D721Med (cell line): ENCODE measurements at places on chromosomes 2 and 18.

- no peak for DNase-seq
Observed at GRCh38 chr2:74632209-74632938, 15.8 kb downstream of the M1AP start.

- DNase-seq: no peak
Observed at GRCh38 chr2:119775102-119775501, 15.4 kb downstream of the PTPN4 start.

DNA sequence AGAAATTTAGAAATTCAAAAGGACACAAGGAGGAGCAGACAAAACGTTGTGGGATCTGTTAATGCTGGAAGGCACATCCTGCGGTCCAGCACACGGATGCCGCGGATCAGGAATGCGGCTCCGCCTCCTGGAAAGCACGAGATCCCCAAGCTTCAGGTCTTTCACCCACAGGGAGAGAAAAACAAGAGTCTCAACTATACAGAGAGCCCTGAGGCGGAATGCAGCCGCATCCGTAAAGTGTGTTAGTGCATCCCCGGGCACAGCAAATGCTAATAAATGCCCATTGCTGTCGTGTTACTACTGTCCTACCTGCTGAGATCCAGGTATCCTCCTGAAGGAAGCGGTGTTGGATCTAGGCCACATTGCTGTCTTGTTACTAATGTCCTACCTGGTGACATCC, 303.9 kb downstream of the EIPR1 start:
- DNase-seq: no peak

DNA sequence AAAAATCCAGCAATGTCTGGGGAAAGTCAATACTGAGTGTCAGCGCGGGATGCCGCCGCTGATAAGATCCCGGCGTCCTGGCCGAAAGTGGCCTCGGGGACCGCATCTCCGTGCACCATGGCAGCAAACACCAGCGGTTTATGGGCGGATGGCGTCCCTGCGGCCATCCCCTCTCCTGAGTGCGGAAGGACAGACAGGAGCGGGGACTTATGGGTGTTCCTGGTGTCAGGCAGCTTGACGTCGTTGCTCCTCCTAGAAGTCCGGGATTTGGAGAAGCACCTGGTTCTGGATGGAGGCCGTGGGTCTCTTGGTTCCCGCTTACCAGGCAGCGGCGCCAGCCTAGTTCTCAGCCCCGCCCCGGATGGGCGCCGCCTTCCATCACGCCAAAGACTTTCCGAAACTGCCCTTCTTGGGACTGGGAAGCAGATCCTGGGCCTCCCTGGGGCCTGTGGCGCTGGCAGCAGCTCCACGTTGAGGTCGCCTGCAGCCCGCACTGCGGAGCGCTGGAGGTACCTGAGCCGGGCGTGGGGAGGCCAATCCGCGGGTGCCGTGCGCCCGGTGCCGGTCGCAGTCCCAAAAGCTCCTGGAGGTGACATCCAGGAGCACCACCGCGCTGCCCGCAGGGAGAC, 119.1 kb downstream of the CCDC74A start:
- DNase-seq: no peak

DNA sequence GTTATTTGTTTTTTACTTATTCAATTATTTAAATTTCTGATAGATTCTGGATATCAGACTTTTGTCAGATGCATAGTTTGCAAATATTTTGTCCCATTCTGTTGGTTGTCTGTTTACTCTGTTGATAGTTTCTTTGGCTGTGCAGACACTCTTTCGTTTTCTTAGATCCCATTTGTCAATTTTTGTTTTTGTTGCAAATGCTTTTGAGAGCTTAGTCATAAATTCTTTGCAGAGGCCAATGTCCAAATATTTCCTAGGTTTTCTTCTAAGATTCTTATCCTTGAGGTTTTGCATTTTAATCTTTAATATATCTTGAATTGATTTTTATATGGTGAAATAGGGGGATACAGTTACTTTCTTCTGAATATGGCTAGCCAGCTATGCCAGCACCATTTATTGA, 112.7 kb upstream of the SESTD1 start:
- no peak for DNase-seq

- DNase-seq: no peak
Observed at GRCh38 chr18:78406743-78407465, 572.7 kb upstream of the SALL3 start.

- DNase-seq: no peak
Observed at GRCh38 chr2:186551323-186552050, 38.4 kb upstream of the ITGAV start.

GRCh38 chr18:21163647-21164547, 52.3 kb upstream of the ROCK1 start:
- DNase-seq: no peak

DNA sequence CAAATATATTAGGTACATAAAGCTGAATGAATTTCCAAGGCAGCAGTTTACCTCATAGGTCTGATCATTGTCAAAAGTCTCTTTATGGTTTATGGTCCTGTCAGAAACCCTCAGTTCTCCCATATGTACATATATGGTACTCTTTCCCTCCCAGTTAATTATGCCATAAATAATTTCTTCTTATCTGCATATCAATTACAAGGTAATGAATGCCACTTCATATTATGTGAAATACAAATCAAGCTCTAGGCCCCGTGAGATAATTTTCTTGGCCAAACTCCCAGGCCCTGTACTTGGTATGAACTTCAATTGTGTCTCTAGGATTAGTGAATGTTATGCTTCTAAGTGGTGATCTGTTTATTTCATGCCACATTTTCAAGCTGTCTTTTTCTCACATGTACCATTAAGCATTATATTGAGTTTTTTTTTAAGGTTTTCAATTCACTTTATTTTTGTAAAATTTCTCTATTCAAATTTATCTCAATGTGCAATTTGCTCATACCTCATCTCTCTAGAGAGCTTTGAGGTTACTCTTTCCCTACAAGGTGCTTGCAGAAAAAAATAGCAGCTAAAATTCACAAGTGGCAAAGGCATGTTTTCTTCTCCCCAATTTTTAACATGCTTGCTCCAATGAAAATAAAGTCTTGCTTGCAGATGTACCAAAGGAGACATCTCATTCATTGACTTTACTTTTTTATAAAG, 430.6 kb upstream of the VRK2 start:
- no peak for DNase-seq

DNA sequence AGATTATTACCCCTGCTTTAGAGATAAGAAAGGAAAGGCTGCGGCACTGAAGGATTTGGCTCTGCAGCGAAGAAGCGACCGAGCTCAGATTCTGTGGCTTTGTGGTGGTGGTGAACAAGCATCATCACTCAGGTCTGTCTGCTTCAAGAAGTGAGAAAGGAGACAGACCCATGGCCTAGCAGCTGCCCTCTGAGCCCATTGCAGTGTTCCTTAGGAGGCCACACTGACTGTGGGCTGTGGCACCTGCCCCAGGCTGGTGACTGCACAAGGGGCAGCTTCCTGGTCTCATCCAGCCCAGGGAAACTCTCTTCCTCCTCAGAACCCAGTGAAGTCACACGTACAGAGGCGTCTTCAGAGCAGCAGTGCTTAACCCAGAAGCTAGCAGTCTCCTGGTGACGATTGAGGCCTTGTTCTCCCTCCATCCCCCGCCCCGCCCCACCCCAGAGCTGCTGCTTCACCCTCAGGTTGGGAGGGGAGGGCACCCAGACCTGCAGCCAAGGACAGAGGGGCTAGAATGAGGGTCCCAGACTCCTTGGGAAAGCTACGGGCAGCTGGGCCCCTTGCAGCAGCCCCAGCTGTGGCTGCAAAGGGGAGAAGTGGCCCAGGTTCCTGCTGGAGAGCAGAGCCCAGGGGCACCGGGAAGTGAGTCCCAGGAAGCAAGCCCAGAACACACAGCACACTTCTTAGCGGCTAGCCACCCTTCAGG, 22.2 kb downstream of the BIN1 start:
- DNase-seq: no peak

DNA sequence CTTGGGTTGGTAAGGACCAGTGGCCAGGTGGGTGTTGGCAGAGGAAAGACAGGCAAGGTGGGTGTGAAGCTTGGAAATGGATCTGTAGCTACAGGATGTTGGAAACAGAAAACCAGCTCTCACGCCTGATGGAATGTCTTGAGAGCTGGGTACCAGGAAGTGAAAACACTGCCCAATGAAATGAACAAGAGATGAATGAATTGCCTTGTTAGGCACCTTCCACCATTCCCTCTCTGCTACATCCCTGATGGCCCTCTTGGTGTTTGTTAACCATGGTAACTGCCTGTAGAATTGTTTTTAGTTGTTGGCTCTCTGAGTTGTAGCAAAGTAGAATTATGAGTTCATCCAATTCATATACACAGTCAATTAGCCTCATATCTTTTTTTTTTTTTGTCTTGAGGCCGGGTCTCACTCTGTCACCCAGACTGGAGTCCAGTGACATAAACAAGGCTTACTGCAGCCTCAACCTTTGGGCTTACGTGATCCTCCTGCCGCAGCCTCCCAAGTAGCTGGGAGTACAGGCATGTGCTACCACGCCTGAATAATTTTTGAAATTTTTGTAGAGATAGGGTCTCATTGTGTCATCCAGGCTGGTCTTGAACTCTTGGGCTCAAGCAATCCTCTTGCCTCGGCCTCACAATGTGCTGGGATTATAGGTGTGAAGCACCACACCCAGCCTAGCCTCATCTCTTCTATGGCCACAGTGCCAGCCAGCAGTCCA, 9.5 kb downstream of the KCMF1 start:
- DNase-seq: no peak

DNA sequence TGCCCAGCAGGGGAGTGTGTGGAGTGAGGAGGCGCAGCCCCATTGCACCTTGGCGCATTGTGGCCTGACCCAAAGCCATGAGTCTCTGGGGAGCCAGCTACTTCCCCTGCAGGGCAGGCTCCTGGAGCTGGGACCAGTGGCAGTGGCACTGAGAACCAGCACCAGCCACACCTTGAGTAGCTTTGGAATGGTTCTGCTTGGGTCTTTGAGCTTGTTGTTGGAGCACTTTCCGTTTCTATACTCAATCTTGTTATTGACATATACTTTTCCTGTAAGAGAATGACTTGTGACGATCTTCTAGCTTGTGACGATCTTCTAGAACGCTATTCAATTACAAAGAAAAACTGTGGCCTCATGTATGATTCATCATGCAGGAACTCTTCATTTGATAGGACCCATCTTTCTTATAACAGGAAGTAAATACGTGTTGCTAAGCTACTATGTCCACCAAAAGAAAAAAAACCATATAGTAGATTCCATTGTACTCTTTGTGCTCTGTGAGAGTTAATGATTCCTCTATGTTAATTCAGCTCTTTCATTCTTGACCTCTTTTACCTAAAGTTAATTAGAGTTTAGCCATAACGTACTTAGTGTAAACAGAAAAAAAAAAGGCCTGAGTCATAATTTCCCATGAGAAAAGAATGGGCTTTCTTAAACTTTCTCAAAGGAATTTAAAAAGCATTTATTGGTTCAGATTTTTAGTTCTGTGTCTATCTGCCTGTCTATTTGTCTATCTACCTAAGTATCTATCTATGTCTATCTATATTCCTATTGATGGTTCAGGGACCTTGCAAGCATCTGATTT, 113.1 kb downstream of the GATA6 start:
- DNase-seq: no peak

- no peak for DNase-seq
Observed at GRCh38 chr2:36355890-36356297, 316 bp downstream of the CRIM1 start.

DNA sequence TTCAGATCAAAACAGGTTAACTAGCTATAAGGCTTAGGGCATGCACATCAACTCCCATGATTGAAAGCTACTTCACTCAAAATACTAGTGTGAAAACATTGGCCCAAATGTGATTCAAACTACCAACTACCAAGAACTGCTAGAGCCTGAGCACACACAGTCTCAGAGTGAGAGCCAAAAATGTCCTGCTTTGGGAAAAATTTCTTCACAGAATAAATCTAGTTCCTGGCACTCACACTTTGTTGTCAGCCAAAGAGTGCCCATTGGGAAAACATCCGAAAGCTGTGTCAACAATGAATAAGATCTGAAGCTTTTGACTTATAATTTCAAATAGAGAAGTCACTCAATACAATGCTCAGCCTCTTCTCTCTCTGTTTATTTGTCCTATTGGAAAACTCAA, 182.7 kb downstream of the LRATD1 start:
- no peak for DNase-seq

DNA sequence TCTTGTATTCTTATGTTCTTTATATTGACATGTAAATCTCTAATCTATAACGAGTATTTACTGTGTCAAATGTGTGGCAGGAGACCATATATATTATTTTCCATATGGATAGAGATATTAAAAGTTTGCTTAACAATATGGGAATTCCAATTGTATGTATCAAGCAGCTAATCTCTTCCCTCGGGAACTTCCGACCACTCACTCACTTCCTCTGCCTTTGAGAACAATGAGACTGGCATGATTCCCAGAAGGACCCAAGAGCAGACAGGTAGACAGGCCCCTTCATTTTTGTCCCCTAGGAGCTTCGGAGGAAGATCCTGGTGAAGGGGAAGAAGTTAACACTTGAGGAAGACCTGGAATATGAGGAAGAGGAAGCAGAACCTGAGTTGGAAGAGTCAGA, 24.1 kb downstream of the PLCD4 start:
- DNase-seq: no peak

GRCh38 chr2:205580212-205580987, 101.9 kb upstream of the NRP2 start:
- DNase-seq: no peak

- DNase-seq: no peak
Observed at GRCh38 chr2:105378276-105378840, 20.5 kb downstream of the FHL2 start.

DNA sequence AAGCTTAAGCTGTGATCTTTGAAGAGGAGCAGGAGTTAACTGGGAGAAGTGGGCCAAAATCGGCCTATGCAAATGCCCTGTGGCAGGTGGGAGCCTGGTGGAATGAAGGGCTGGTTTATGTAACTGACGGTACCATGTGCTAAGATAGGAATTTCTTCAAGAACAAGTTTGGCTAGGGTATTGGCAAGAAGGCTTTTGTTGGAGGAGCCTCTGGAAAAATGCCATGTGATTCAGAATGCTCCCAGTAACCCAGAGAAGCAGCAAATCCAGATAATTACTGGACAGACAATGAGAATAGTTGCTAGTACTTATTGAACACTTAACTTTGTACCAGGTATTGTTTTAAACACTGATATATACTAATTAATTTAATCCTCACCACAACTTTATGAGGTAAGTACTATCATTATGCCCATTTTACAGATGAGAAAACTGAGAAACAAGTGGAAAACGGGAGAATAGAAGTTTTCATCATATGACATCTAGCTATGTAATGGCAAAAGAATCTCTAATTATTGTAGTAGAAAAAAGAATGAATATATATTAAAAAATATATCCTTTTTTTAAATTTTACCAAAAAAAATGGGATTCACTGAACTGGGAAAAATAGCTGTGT, 9.1 kb upstream of the FAM124B start:
- DNase-seq: no peak

DNA sequence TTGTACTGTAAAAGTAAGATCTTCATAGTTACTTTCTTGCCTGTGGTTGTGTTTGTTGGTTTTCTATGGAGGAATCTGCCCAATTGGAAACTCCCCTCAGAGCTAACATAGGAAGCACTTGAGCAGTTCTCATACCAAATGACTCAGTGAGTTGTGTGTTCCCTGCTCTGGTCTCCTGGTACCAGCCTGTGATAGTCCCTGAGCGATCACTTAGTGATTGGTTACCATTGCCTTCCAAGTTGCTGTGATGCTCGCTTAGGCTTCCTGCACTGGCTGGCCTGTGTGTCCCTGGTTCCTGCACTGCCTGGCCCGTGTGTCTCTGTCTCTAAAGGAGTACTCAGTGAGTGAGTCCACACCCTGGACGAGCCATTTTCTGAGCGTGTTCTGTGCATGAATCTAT, 133.0 kb downstream of the MAP4K4 start:
- DNase-seq: no peak

- no peak for DNase-seq
Observed at GRCh38 chr2:196361606-196362326, 190.4 kb upstream of the STK17B start.

- no peak for DNase-seq
Observed at GRCh38 chr18:2840521-2840920, 6.3 kb upstream of the EMILIN2 start.

GRCh38 chr2:3785890-3786273, 82.5 kb downstream of the DCDC2C start:
- DNase-seq: no peak
